Stimulated activated CD8-positive, alpha-beta memory T cell treated with anti-CD3 and anti-CD28 coated beads, Interleukin-15, amount 100 ng/mL, for 4 hours (primary cell): ENCODE measurements at places on chromosomes 7 and 10.

- no peak for DNase-seq
Observed at GRCh38 chr7:122260336-122260735, 44.2 kb downstream of the FEZF1 start.

- DNase-seq, result no peak
Observed at GRCh38 chr7:34298492-34299013, 359.5 kb upstream of the NPSR1 start.

DNA sequence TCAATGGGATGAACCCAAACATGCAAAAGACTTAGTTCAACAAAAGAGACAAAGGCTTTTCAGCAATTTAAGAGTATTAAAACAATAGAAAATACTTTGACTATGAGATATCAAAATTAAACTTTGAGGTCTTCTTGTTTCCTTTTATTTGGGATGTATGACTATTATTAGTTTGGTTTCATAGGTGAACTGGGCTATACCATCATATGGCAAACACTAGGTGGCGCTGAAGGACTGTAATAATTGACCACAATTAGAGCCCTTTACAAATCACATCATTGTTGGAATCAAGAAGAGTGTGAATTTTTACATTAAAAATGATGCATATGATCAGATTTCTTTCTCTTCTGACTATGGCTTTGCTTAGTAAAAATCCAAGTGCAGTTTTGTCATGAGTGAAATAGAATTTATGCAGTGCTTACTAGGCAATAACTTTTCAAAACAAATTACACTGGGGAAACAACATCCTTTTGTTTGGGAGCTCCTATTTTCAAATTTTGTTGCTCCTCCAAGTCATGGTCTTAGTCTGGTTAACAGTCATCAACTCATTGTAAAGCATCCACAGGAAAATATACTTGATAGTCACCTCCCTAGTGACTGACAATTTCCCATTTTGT lies 14.7 kb upstream of the NXPH1 start:
- DNase-seq, result no peak

DNA sequence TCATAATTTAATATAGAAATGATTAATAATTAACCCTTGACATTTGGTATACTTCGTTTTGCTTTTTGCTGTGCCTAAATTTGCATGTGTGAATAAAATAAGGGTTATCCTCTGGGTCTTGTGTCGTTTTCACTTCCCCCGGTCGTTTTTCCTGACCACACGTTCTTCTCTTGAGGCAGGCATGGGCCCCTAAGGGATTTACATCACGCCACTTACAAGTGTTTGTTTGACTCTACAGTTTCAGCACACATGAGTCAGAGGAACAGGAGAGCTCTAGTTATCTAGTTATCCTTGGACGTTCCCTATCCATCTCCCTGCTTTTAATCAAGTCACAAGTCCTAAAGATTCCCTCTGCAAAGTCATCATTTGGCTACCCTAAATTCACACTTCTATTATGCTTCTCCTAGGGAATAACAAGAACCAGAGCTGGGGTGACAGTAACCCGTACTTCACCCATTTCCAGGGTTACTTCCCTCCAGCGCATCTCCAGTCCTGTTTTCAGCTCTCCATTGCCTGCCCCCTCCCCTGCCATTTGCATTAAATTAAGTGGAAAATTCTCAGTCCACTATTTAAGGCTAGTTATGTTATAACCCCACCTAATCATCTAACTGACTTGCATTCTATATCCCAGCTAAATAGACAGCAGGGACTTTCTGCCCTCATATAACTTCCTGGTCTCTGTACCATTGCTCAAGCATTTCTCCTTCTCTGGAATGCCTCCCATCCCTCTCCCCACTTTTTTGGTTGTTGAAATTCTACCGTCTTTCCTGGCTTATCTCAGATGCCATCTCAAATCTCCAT lies 206.9 kb downstream of the PTEN start:
- no peak for DNase-seq

DNA sequence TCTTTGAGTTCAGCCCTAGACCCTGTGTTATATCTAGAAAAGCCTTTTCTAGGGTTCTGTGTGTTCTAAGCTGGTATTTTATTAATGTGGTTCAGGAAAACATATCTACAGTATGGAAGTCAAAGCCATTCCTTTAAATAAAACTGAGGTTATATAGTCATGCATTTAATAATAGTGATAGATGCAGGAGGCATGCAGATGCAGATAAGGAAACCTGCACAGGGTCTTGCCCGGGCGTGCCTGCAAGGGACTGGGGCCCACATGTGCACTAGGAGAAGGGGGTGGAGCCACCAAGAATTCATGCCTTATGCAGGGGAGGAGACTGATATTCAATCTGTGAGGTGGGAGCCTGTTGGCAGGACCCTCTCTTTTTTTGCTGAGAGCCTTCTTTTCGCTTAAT lies 171.5 kb downstream of the PRPF18 start:
- DNase-seq, result no peak

DNA sequence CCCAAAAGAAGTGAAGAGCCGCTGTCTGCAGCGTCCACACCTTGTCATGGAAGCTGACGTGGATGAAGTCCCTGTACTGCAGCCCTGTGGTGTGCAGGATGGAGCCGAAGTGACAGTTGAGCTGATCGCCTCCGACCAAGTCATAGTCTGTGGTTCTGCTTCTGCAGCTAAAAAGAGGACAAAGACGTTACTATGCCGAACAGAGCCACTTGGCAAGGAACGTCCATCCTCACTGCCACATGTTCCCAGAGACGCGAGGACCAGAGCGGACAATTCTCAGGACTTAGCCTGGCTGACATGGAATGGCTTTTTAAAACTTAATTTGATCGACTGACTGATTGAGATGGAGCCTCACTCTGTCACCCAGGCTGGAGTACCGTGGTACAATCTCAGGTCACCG lies 21.8 kb downstream of the DAGLB start:
- no peak for DNase-seq

DNA sequence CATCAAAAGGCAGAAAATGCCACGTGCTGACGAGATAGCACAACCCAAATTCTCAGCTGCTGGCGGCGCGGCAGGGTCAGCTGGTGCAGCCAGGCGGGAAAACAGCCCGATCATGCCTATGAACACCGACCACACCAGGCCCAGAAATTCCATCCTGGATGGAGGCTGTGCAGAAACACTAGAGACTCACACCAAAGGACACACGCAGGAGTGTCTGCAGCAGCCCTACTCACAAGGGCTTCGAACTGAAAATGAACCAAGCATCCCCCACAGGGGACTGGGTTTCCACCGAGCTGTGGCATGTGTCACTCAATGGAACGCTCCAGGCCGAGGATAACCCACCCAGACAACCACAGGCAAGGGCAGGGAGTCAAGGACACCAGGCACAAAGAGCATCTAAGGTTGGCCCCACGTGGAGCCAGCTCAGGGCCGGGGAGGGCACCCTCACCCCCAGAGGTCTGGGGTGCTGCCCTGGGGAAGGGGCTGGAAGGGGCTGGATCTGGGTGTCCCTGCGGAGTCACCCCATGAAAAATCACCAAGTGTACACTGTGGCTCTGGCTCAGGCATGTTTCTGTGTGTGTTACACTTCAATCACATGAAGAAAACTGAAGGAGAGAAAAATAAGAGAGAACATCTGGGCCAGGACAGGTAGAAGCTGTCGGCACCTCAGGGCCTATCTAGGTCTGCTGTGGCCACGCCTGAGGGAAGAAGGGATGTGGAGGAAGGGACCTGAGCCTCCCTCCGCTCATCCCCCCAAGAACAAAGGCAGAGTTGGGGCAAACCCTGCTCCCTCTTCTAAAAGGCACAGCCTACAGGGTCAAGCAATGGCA lies 33.0 kb downstream of the RASGEF1A start:
- DNase-seq, result no peak

GRCh38 chr10:14010101-14010558 lies 320.6 kb downstream of the FRMD4A start:
- DNase-seq, result no peak

- DNase-seq, result no peak
Observed at GRCh38 chr7:5758286-5758685, 23.2 kb downstream of the RNF216 start.

- DNase-seq, result no peak
Observed at GRCh38 chr10:17859492-17860156, 50.5 kb downstream of the MRC1 start.

DNA sequence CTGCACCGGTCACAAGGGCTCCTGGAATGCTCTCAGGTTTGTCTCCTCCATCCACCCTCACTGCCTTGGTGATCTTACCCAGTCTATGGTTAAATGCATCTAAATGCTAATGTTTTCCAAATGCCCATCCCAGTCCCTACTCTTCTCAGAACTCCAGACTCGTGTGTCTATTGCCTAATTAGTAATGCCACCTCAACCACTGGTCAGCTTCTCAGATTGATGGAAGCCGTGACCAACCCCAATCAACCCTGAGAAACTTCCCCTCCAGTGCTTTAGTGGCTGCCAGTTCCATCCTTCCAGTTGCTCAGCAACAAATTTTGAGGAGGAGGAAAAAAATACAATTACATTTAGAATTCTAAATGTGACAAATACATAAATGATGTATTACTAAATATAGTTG lies 18.6 kb downstream of the NUDCD3 start:
- no peak for DNase-seq

- no peak for DNase-seq
Observed at GRCh38 chr10:71801361-71801760, 28.0 kb upstream of the VSIR start.

GRCh38 chr10:112461029-112461887 lies 14.2 kb downstream of the VTI1A start:
- DNase-seq, result no peak

GRCh38 chr7:2508327-2509215 lies 11.0 kb upstream of the LFNG start:
- peak; percentile 58 for DNase-seq
